Kidney (tissue), 22 donors: ENCODE measurements at places on chromosomes 13 and 19.

DNA sequence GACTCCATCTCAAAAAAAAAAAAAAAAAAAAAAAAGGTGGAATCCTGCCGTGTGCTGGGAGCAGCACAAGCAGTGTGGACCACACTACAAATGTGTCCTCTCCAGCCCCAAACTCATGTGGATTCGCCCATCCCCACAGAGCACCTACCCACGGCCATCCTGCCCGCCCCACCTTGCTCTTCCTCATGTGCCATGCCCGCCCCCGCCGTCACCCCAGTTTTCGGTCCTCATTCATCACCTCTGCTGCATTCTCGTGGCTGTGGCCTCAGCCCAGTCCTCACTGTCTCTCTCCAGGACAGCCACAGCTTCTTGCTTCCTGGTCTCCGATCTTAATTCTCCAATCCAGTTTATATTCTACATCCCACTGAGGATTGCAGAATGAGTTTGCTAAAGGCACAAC lies 80.0 kb upstream of the TM9SF2 start:
- DNase-seq = no peak

DNA sequence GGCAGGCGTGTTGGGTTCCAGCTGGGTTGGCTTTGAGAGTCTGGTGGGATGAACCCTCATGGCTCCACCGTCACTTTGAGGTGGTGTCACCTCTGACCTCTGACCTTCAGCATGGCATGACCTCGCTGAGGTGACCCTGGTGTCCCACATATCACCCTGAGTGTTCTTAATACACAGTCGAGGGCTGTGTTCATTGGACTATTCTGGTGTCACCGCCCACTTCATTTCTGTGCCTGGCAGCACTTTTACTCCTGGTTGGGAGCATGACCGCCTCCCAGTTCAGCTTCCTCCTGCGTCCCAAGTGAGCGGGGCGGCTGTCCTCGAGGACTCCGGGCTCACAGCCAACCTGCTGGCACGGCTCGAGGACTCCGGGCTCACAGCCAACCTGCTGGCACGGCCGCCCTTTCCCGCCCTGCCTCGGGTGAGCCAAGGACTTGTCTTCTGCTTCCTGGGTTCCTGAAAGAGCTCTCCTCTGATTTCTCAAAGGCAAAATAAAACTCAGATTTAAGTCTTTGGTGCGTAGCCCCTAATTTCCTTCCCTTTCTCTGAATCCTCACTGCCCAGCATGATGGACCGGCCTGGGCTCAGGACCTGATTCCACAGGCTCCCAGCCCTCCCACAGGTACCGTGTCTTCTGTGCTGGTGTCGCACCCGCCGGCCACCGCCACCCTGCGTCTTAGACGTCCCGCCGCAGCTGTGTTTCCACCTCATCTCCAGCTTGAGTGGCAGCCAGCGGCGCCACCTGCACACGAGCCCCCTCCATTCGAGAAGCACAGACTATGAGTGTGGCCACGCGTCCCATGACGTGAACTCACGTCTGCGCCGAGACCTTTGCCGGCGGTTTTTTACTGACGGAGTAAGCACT lies 10.4 kb downstream of the ATP4B start:
- no peak for DNase-seq

GRCh38 chr13:39566216-39566869 lies 36.6 kb downstream of the LHFPL6 start:
- DNase-seq = no peak

DNA sequence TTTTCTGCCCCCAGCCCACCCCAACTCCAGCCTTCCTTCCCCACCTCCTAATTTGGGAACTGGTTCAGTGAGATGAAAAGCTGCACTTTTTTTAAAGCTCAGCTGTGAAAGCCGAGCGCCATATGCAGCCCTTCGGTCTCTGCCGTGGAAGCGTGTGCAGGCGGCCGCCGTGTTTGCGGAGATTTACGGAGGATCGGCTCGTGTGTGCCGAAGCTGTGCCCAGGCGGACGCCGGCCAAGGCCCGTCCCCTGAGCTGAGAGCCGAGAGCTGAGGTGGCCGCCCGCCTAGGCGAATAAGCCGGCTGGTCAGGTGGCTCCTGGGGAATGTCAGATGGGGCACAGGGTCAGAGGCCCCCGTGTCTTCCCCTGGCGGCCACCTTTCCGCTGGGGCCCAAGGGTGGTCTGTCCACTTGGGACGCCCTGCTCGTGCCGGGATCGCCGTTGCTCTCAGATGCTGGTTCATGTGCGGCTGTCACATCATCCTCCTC lies 78.7 kb downstream of the ZNF536 start:
- DNase-seq = no peak

DNA sequence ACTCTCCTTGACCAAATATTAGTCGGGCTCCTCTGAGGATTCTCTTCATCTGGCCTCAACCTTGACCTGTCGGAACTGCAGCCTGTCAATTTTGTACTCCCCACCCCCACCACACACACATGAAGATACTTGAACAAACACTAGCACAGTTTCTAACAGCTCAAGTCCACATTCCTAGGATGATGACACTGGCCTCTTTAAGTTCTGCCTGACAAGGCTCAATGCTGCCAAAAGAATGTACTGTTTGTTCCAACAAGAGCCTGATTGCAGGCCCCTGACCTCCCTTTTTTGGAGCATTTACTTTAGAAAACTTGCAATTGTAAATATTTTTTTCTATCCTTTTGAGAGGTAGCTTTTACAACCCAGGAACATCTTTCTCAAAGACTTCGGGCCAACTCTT lies 169.2 kb upstream of the IRS2 start:
- no peak for DNase-seq

- peak; percentile 86 for DNase-seq
Measured at GRCh38 chr19:40702337-40703012, 12.0 kb upstream of the NUMBL start.

DNA sequence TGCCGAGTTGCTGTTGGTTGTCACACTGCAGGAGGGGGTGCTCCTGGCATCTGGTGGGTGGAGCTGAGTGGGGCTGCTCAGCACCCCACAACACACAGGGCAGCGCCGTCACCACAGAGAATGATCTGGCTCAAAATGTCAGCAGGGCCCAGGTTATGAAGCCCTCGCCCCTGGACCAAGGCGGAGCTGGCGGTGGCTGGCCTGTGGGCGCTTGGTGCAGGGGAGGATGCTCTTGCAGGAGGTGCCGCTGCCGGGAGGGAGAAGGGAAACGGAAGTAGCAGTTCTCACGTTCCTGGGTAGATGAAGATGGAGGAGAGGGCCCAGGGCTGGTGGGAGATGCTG lies 14.2 kb upstream of the LENG8 start:
- DNase-seq = no peak

- peak; percentile 48 for DNase-seq
Measured at GRCh38 chr13:99971576-99972189, at the start of gene ZIC5. Gene ZIC5 (minus strand): TSS chr13:99971767. CDS start chr13:99971603, 164 bp downstream.

- no peak for DNase-seq
Measured at GRCh38 chr13:26041444-26041843, 10.4 kb downstream of the SHISA2 start.

- no peak for DNase-seq
Measured at GRCh38 chr13:30796132-30796572, 60.8 kb downstream of the ALOX5AP start.

- no peak for DNase-seq
Measured at GRCh38 chr19:33284146-33284643, 18.1 kb downstream of the CEBPA start.
